ENCODE measurements at places on chromosomes 7 and 10.

DNA sequence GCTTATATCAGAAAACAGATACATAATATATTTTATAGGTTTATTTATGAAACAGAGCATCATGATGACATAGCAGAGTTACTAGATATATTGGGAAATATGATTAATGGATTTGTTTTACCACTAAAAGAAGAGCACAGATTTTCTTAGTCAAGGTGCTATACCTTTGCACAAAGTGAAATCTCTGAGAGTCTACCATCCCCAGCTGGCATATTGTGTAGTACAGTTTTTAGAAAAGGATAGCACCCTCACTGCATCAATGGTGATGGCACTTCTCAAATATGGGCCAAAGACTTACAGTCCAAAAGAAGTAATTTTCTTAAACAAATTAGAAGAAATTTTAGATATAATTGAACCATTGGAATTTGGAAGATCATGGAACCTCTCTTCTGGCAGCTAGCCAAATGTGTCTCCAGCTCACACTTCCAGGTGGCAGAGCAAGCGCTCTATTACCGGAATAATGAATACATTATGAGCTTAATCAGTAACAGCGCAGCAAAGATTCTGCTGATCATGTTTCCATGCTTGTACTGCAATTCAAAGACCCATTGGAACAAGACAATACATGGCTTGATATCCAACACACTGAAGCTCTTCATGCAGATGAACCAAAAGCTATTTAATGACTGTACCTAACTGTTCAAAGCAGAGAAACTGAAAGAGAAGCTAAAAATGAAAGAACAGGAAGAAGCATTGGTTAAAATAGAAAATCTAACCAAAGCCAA lies 21.9 kb upstream of the CREB3L2 start:
- no peak for DNase-seq

- no peak for DNase-seq
Observed at GRCh38 chr7:50725774-50726173, 56.9 kb downstream of the GRB10 start.

DNA sequence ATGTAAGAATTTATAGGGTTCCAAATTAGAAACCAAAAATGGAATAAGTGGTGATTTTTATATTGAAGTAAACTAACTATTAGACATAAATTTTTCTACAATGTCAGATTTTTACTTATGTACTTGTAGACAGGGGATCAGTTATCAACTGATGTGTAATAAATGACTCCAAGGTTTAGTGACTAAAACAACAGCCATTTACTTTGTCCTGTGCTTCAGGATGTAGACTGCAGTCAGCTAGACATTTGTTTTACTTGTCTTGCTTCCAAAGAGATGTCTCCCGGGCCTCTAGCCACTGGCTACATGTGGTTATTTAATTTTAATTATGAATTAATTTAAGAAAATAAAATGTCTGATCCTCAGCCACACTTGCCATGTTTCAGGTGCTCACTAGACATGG lies 249.7 kb upstream of the IGFBP3 start:
- DNase-seq = no peak

DNA sequence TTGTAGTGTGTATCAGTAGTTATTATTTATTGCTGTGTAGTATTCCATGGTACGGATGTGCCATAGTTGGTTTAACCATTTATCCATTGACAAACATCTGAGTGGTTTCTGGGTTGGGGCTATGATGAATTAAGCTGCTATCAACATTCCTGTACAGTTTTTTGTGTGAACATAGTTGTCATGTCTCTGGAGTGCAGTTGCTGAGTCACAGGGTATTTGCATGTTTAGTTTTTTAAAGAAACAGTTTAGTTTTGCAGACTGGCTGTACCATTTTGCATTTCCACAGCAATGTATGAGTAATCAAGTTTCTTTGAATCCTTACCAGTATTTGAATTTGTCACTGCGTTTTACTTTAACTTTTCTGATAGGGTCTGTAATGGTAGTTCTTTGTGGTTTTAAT lies 516.7 kb upstream of the CELF2 start:
- DNase-seq = no peak

DNA sequence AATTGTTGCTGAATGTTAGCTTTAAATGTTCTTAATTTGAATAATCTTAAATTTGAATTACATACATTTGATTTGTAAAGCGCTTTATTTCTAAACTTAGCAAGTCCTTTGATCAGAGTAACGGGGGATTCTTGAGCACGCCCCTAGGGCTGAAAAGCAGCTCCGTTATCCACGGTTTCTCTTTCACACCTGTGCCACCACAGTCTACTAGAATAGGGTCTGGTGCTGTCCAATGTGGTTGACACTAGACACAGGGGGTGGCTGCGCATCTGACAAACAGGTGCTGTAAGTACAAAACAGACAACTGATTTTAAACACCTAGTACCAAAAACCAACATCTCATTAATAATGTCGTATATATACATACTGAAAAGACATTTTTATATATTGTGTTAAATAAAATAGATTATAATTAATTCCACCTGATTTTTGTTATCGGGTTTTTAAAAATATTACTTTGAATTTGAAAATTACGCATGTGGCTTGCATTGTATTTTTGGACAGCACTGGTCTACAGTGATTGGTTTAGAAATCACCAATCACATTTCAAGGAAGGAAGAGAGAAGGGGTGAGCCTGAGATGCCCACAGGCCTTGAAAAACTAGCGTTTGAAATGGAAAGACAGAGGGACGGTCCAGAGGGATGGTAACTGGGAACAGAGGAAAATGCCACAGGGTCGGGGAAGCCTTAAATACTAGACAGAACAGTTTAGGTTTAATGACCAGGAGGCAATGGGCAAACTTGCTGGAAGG lies 7.3 kb downstream of the SEPHS1 start:
- no peak for DNase-seq

DNA sequence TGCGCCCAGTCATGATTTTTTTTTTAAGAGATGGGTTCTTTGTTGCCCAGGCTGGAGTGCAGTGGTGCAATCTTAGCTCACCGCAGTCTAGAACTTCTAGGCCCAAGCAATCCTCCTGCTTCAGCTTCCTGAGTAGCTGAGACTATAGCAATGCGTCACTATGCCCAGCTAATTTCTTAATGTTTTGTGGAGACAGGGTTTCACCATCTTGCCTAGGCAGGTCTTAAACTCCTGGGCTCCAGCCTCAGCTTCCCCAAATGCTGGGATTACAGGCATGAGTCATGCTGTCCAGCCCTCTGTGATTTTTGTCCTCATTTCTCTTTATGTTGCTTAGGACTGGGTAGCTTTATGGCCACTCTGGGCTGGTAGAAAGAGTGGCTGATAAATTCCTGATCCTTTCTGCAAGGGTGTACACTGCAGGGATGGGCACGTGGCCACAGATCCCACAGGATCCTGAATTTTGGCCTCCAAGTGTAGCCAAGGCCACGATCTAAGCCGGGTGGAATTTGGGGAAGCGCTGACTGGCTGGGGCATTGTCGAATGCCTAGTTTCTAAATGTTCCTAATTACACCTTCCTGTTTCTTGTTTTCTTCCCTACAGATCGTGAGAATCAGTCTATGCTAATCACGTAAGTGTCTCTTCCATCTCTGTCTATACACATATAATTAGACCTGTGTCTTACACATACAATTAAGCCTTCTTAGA lies 24.1 kb upstream of the MYH16 start:
- no peak for DNase-seq
